Fibroblast of villous mesenchyme (primary cell): ENCODE measurements at places on chromosomes 3 and 15. TPM values are rescaled to one million over a fixed set of nuclear protein-coding genes. Genes with fewer than 3 reads are reported as not detected.
A peak's percentile ranks its signal among the peaks of the same experiment; 100 is the strongest.

DNA sequence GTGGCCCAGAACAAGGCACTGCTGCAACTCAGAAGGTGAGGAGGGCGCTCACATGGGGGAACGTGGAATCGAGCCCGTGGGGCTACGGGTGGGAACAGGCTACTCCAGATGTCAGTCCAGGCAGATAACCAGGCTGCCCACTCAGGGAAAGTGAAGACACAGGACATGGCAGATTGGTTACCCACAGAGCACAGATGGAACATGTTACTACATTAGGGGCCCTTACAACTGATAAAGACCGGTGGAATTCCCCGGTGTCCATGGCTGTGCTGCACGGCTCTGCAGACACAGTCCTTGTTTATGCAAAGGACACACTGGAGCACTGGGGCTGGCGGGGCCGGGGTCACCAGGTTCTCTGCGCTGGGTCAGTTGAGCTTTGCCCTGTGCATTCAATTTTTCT, 36.9 kb downstream of the PCSK6 start:
- DNase-seq = peak; percentile 35

IQCF5 gene
- not detected in 2 replicates for total RNA-seq

GRCh38 chr15:42158941-42159340, 2.5 kb upstream of the PLA2G4F start:
- DNase-seq = no peak

AGBL1 gene
- not detected in 2 replicates for total RNA-seq

DPPA2 gene
- total RNA-seq = not detected in 2 replicates

- DNase-seq = no peak
Observed at GRCh38 chr15:89118481-89118989, 30.3 kb downstream of the ABHD2 start.

DNA sequence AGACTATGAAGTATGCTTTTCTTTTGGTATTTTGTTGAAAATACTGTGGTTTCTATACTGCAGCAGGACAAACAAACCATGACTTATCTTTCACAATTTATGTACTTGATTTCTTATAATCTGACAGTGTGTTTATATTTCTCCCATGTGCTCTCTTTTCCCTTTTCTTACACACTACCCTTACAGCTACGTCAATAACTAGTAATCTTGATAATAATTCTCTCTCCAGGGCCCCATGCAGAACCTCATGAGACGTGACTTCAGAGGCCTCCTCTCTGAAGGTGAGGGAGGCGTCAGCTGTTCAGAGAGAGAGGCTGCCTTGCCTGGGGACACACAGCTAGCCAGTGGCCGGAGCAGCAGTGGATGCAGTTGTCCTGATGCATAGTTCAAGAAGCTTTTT, 35.9 kb downstream of the KY start:
- DNase-seq = peak; percentile 29
